Activated T-cell treated with anti-CD3 and anti-CD28 coated beads, Interleukin-2, amount 50 U/mL, for 72 hours (primary cell): ENCODE measurements at places on chromosomes 6 and 20. TPM values are rescaled to one million over a fixed set of nuclear protein-coding genes. Genes with fewer than 3 reads are reported as not detected.

MAS1 gene
- not detected for total RNA-seq

COX4I2 gene
- total RNA-seq, result not detected

GRCh38 chr6:141482796-141483597 is 649.7 kb upstream of the GJE1 start:
- H3K4me1 ChIP-seq, result peaks cover 38% of the 10 kb centered on the region
- H3K27ac ChIP-seq, result peak overlapping the region; percentile 100
- no peak for DNase-seq
- H3K27me3 ChIP-seq, result no peaks in the 10 kb centered on the region
- peaks cover 2% of the 10 kb centered on the region for H3K36me3 ChIP-seq

DNA sequence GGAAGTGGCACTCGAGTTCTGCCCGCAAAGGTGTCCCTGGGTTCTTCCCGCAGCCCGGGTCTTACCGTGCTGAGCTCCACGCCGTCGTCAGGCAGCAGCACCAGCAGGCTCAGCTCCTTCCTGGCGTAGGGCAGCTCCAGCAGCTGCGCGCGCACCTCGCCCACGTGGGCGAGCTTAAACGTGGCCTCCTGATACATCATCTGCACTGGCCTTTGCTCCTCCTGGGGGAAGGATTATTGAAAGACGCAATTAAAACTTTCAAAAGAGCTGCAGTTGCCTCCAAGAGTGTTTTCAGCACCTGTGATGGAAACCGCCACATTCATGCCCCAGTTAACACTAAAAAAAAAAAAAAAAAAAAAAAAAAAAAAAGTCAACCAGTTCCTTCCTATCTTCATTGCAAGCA is 11.3 kb downstream of the SERPINB9 start:
- peak overlapping the region; percentile 94 for H3K27ac ChIP-seq
- peaks cover 31% of the 10 kb centered on the region for H3K36me3 ChIP-seq
- peak; percentile 87 for DNase-seq
- H3K27me3 ChIP-seq, result no peaks in the 10 kb centered on the region
- H3K4me1 ChIP-seq, result peaks cover 57% of the 10 kb centered on the region

- H3K4me3 ChIP-seq, result no peak overlapping the region
- DNase-seq, result no peak
- H3K4me1 ChIP-seq, result peaks cover 11% of the 10 kb centered on the region
- H3K27me3 ChIP-seq, result no peaks in the 10 kb centered on the region
Measured at GRCh38 chr6:2959909-2960719, 11.3 kb downstream of the SERPINB6 start.

- no peak overlapping the region for H3K27ac ChIP-seq
- no peaks in the 10 kb centered on the region for H3K36me3 ChIP-seq
- H3K4me3 ChIP-seq, result no peak overlapping the region
- no peak for DNase-seq
Measured at GRCh38 chr6:146957181-146958093, 246.8 kb upstream of the STXBP5 start.

DNA sequence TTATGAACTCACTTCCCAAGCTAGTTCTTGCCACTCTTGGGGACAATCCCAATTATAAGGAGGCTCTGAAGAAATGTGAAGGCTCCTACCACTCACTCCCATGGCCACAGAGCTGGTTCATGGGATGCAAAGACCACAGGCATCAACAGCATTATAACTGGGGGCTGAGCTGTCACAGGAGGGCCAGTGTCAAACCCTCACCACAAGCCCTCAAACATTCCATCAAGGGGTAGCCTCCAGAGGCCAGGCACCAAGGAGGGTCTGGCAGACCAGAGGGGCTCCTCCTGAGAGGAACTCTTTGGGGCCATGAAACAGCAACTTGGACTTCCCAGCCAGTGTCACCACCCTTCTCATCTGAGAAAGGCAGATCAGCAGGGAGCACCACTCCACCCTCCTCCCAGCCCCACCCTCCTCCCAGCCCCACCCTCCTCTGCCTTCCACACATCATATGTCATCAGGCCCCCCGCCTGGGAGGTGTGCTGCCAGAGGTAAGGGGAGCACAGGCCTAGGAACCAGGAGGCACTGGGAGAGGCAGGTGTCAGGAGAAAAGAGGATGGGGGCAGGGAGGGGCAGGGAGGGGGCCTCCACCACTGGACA is 1.2 kb upstream of the TSPO2 start:
- no peak overlapping the region for H3K4me3 ChIP-seq
- no peak for DNase-seq
- H3K27me3 ChIP-seq, result no peaks in the 10 kb centered on the region
- no peak overlapping the region for H3K27ac ChIP-seq

ASIP gene
- total RNA-seq, result not detected

GRCh38 chr6:90820436-90820835 is 233.6 kb upstream of the MAP3K7 start:
- no peak for DNase-seq
- H3K36me3 ChIP-seq, result no peaks in the 10 kb centered on the region
- H3K27ac ChIP-seq, result no peak overlapping the region

KCNB1 gene
- total RNA-seq, result not detected

- peaks cover 16% of the 10 kb centered on the region for H3K27me3 ChIP-seq
- H3K4me1 ChIP-seq, result peaks cover 33% of the 10 kb centered on the region
- H3K4me3 ChIP-seq, result no peak overlapping the region
Measured at GRCh38 chr6:3872370-3872854, 23.2 kb downstream of the FAM50B start.

DNA sequence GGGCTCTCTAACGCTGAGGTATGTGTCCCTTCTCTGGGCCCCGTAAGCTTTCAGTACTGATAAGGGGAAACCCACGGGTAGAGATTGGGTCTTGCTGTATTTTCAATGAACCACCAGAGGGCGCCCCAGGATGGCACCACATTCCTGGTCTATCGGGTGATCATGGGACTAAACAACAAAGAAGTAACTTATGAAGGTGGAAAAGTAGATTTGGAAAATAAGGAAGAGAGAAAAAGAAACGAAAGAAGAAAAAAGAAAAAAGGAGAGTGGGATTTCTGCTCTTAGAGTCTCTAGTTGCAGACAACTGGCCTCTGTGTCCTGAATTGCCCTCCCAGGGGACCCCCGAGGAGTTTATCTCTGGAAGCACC is 93.8 kb downstream of the GMPR start:
- DNase-seq, result peak; percentile 88
- no peaks in the 10 kb centered on the region for H3K27me3 ChIP-seq
- peaks cover 9% of the 10 kb centered on the region for H3K4me1 ChIP-seq
- H3K27ac ChIP-seq, result no peak overlapping the region

APMAP gene
- 70.2 TPM for total RNA-seq
